NCI-H526 (cell line): ENCODE measurements at places on chromosomes 13 and 19.
A peak's percentile ranks its signal among the peaks of the same experiment; 100 is the strongest.

GRCh38 chr13:91725646-91726045 is 327.2 kb downstream of the GPC5 start:
- DNase-seq = no peak

DNA sequence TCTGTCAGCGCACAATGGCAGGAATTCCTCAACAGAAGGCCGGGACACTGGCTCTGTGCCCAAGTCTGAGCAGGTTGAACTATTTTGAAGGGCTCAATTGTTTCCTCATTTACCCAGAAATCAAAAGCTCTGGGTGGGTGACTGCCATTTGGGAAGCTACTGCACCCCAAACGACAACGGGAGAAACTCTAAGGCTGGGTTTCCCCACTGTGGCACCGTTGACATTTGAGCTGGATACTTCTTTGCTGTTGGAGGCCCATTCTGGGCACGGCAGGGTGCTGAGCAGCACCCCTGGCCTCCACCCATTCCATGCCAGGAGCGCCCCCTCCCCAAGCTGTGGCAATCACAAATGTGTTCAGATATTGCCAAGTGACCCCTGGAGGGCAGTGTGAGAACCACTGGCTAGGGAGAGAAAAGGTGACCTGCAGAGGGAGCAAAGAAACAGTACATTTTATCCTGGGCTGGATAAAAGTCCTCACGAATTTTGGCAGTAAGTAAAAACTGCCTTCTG is 62.5 kb downstream of the RFX2 start:
- peak; percentile 60 for DNase-seq

DNA sequence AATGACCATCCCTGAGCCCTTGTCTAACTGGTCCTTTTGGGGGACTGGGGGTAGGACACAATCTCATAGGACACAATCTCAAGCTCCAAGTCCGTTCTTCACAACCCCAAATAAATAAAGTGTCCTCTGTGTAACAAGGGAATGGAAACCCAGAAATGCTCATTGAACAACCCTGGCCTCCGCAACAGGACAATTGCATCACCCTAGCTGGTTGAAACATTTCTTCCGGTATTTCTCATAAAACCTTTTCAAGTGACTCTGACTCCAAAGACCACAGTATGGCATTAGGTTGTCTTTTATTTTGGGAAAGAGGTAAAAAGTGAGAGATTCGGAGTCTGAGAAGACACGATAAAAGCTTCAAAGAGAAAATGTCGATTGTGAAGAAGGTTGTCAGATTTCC is 186.6 kb downstream of the ZNF536 start:
- no peak for DNase-seq

GRCh38 chr19:42284066-42284501 is 15.0 kb downstream of the CIC start:
- peak; percentile 92 for DNase-seq

- DNase-seq = no peak
Observed at GRCh38 chr19:18696023-18696422, 12.5 kb downstream of the CRTC1 start.

DNA sequence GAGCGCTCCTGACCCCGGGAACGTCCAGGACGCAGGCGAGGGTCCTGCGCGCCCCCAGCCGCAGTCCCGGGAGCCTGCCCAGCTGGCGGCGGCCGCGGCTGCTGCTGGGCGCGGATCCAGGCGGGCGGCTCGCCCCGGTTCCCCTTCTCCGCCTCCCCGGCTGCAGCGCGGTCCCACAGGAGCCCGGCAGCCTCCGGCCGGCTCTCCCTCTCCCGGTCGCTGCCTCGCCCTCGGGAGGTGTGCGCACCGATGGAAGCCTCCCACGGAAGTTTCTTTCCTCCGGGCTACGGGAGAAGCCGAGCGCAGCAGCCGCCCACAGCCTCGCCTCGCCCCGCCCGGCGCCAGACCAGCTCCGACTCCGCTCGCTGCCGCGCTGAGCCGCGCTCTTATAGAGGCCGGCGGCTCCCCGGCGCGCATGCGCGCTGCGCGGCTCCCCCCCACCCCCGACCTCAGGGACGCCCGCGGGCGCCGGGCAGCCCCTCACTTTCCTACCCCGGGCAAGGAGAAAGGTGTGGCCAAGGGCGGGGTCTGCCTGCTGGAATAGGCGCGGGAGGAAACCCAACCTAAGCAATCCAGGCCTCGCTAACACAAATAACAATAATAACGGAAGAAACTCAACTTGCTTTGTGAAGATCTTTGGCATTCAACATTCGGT is at the start of gene SHISA2:
Gene SHISA2 (minus strand): TSS at position 360 of the 655 bp plus-strand sequence. CDS start 1,041 bp downstream, outside the sequence.
- DNase-seq = peak; percentile 86

DNA sequence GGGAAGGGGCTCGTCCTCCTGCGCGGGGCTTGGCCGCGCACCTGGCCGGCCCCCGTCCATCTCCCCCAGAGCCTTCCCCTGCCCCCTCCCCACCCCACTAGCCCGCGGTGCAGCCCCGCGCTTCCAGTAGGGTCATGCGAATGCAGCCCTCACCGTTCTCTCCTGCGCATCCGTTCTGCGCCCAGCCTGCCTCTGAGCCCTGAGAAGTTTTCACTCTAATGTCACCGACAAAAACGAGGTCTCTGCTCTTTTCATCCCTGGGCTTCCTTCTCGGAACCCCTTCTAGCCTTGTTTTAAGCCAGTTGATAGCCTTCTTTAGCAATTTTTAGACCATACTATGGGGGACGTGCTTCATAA is 97.4 kb downstream of the ATP8A2 start:
- no peak for DNase-seq

DNA sequence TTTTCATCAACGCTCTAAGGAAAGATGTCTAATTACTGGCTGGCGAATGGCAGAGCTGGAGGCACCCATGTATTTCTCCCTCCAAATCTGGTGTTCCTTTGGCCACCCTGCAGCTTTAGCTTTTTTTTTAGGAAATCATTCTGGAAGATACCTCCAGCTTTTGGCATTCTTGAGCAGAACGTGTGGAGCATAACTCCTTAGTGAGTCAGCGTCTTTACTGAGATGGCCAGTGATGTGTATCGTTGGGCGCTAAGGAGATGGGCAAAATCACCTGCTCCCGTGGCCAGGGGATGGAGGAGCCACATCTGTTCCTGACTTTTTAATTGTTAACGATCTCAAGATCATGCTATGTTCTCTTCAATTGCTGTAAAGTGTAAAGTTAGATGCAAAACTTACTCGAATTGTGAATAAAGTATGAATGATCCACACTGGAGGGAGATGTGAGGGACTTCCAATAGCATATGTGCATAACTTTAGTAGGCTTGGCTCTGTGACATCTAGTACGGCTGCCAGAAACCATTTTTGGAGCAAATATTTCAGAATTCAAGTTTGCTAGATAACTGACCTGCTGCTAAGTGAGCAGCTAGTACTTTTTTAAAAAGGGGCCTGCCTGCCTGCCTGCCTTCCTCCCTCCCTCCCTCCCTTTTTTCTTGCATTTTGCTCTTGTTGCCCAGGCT is 24.4 kb upstream of the C1QTNF9 start:
- DNase-seq = no peak

GRCh38 chr19:19540715-19541515 is 2.9 kb downstream of the CILP2 start:
- peak; percentile 58 for DNase-seq

DNA sequence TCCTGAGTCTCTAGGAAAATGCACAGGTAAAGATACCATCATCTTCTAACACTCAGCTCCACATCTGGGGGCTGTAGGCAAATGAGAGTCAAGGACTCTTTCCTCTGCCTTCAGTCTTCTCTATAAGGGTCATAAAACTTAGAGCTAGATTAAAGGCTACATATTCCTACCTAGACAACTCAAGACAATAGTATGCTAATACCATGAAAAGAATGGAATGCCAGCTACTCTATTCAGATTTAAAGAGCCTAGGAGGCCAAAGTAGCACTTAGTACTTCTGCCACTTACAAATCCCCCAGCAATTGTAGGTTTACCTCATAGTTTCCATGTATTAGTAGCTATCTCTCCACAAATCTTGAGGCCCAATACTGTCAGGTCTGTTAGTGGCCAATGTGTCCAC is 453.0 kb downstream of the SLITRK5 start:
- DNase-seq = no peak

- DNase-seq = no peak
Observed at GRCh38 chr19:51422053-51422448, 4.6 kb upstream of the SIGLEC10 start.

GRCh38 chr13:31444266-31444856 is 244.6 kb downstream of the B3GLCT start:
- no peak for DNase-seq

- DNase-seq = no peak
Observed at GRCh38 chr19:32719611-32720059, at the start of gene TDRD12. Gene TDRD12, plus strand, starts transcription at chr19:32719767. Its CDS starts 306 bp downstream, at chr19:32720073.

GRCh38 chr19:40395956-40396355 is 6.0 kb upstream of the HIPK4 start:
- DNase-seq = no peak

GRCh38 chr19:48308631-48309586 is 16.4 kb upstream of the EMP3 start:
- DNase-seq = no peak

- DNase-seq = no peak
Observed at GRCh38 chr13:85819513-85819912, 20.3 kb upstream of the SLITRK6 start.

DNA sequence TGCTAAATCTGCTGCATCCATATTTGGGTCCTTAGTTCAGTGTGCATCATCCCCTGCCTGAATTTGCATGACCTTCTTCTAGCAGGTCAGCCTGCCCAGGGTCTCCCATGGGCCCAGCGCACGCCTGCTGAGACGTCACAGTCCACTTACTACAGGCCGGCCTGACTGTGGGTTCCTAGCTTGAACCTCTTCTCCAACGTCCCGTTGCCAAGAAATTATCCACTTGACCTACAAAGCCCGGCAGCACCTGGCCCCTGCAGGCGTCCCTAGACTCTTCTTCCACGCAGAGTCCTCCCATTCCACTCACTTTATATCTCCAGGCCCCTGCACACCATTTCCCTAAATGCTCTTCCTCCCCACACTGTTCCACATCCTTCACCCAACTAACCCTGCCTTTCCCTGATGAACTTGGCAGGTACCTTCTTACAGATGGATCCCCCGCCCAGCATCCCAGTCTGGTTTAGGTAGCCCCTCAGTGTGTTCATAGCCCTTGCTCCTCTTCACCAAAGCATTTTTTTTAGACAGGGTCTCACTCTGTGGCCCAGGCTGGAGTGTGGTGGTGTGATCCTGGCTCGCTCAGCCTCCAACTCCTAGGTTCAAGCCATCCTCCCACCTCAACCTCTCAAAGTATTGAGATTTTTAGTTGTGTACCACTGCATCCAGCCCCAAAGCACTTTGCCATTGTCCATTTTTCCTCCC is 155.0 kb upstream of the SOX1 start:
- no peak for DNase-seq

- DNase-seq = peak; percentile 60
Observed at GRCh38 chr19:18292810-18293641, 11.6 kb upstream of the JUND start.

DNA sequence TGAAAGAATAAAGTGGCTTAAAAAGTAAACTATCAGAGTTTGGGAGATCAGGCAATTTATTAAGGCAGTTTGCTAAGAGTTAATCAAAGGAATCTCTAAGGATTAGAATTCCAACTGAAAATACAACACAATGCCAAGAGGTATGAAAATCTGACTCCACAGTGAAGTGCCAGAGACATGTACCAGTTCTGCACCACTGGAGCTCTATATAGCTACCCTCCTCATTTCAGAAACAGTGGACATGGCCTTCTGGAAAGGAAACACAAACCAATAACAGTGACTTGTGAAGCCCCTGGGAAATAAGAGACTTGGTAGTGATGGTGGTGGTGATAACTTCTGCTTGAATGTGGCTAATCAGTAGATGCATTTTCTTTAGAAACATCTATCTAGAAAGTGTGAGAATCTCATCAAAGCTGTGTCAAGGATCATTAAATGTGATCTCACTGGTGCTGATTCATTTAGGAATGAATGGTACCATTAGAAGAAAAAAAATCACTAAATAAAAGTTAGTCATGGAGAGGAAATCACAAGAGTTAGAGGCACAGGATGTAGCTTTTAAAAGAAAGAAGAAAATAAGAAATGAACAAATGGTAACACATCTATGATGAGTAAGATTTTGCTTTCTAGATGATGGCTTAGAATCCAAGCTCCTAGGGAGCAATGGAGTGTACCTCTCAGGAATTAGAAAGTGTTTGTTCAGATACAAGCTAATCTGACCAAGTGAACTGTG is 20.1 kb upstream of the N4BP2L1 start:
- no peak for DNase-seq

DNA sequence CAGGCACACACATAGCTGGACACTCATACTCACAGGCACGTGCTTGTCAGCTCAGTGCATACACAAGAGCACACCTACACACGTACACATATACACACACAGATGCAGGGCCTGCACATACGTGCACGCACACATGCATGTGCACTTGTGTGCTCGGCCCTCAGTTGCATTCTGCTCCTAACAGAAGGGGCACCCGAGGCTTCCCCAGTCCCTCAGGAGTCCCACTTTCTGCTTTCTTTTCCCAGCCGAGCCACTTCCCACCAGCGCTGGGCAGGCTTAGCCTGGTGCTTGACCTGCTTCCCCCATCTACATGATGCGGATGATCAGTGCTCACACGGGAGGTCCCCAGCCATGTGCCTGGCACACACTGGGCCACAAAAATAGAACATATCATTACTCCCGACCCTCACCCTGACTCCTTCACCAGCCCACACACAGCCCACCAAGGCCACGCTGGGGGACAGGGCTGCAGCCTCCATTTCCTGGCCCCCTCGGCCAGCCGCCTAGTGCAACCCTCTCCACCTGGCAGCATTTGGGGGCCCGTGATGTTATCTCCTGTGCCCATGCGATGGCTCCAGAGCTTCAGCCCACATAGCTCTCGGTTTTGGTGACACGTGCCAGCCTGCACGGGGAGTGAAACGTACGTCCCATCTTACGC is 125.2 kb upstream of the SPACA7 start:
- no peak for DNase-seq

- no peak for DNase-seq
Observed at GRCh38 chr13:39245688-39246087, 207.4 kb downstream of the NHLRC3 start.

DNA sequence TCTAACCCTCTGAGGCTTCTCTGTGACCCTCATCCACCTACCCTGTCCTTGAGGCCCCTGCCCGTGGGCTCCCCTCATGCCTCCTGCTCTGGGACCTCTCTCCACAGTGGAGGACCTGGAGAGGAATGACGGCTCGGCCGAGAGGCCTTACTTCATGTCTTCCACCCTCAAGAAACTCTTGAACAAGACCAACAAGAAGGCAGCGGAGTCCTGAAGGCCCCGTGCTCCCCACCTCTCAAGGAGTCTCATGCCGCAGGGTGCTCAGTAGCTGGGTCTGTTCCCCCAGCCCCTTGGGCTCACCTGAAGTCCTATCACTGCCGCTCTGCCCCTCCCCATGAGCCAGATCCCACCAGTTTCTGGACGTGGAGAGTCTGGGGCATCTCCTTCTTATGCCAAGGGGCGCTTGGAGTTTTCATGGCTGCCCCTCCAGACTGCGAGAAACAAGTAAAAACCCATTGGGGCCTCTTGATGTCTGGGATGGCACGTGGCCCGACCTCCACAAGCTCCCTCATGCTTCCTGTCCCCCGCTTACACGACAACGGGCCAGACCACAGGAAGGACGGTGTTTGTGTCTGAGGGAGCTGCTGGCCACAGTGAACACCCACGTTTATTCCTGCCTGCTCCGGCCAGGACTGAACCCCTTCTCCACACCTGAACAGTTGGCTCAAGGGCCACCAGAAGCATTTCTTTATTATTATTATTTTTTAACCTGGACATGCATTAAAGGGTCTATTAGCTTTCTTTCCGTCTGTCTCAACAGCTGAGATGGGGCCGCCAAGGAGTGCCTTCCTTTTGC is 10.8 kb upstream of the ILF3 start:
- DNase-seq = no peak

GRCh38 chr19:15320116-15320515 is 12.2 kb downstream of the BRD4 start:
- no peak for DNase-seq
